ENCODE measurements at places on chromosomes 16 and 17.

DNA sequence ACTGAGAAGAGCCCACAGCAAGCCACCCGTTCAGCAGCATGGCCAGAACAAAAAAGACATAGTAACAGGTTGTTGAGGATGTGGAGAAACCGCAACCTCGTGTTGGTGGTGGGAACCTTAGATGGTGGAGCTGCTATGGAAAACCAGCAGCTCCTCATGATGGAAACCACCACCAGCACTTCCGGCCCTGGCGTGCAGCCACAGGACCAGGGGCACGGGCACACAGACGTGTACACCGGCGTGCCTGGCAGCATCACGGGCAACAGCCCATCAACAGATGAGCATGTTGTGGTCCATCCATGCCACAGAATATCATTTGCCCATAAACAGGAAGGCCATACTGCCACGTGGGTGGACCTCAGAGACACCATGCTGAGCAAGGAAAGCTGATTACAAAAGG lies 11.9 kb downstream of the CTU2 start:
- no peak for DNase-seq

DNA sequence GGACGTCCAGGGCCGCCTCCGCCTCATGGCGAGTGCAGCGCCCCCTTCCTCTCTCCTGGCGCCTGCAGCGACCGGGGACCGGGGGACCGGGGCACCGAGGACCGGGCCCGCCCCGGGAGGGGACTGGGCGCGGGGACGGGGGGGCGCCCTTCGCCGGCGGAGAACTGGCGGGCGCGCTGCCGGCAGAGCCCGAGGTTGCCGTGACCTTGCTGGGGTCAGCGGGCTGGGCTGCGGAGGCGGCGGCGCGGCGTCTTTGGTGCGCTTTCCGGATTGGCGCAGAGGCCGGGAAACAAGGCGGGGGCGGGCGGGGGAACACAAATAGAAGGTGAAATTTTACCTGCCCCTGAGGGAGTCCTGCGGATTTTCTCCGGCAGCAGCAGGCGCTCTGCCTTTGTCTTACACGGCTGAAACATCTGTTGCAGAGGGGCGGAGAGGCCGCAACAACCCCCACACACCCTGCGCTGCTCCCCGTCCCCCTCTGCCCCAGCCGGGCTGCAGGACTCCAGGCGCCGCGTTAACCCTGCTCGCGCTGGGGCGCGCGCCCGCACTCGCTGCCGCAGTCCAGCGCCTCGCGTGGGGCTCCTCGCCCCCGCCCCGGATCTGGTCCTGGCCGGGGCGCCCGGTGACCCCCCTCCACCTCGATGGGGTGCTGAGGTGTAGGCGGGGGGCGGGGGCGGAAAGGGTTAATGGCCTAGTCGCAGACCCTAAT lies 53.5 kb downstream of the SREBF1 start:
- DNase-seq: peak; percentile 62

DNA sequence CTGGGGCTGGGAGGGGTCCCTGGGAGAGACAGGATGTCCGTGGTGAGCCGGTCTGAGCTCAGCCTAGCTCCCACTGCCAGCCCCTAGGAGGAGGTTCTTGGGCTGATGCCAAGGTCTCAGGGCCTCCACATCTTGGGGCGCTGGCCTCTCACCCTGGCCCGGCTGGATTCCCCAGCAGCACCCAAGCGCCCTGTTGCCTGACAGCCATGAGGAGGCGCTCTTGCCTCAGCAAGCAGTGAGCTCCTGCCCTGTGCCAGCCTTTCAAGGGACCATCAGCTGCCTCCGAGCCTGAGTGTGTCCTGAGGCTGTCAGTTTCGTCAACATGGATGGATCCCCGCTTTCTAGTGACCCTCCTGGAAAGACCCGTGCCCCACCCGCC lies 234.9 kb upstream of the CIBAR2 start:
- DNase-seq: no peak

- DNase-seq: no peak
These were observed 8.5 kb downstream of the CHTF8 start for GRCh38 chr16:69123910-69124309.

DNA sequence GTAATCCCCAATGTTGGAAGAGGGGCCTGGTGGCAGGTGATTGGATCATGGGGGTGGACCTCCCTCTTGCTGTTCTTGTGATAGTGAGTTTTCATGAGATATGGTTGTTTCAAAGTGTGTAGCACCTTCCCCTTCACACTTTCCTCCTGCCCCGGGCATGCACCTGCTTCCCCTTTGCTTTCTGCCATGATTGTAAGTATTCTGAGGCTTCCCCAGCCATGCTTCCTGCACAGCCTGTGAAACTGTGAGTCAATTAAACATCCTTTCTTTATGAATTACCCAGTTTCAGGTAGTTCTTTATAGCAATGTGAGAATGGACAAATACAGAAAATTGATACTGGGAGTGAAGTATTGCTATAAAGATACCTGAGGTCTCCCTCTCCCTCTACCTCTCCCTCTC lies 29.4 kb downstream of the RNF112 start:
- no peak for DNase-seq

DNA sequence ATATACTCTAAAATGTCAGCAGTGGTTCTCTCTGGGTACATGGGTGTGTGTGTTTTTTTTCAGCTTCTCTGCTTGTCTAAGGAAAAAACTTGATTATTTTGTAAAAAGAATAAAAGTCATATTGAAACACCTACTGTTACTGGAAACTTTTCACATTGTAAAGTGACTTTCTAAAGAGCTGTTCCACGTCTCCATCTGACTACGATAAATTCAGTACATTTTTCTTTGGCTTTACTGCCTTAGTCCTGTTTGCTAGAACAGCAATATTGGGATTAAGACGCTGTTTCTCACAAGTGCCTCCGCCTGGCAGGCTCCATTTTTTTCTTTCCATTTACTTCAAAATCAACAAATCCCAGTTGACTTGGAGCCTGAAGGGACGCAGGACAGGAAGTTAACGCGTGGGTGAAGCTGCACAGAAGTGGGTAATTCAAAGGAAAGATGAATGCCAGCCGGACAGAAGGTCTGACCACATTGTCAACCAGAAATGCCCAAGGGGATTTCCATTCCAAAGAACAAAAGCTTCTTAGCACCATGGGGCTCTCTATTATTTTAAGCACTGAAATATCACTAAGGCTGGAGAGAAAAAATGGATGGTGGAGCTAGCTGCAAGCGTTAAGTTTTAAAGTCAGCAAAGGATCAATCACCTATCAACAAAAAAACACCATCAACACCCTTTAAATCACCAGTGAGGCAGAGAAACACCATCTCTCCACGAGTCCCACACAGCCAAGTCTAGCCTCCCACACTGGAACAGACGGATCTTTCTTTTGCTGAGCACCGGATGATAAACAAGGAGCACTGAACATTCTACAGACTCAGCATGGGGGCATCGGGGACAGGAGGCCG lies 8.4 kb downstream of the GLOD4 start:
- no peak for DNase-seq

DNA sequence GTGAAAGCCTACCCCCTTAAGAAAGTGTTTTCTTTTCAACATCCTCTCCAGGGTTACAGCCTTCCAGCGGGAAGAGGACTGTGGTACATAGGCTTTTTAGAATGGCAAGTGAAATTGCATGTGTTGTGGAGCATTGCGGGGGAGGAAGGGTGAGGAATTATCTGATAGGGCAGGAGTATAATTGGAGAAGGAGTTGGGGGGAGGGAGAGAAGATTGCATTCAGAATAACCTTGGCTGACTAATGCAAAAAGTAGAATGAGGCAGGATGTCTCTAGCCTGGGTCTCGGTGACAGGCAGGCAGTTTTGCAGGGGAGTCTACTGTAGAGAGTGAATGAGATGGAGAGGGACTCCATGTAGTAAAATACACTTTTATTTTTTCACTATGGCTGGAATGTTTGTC lies 2.4 kb upstream of the CDH8 start:
- no peak for DNase-seq

DNA sequence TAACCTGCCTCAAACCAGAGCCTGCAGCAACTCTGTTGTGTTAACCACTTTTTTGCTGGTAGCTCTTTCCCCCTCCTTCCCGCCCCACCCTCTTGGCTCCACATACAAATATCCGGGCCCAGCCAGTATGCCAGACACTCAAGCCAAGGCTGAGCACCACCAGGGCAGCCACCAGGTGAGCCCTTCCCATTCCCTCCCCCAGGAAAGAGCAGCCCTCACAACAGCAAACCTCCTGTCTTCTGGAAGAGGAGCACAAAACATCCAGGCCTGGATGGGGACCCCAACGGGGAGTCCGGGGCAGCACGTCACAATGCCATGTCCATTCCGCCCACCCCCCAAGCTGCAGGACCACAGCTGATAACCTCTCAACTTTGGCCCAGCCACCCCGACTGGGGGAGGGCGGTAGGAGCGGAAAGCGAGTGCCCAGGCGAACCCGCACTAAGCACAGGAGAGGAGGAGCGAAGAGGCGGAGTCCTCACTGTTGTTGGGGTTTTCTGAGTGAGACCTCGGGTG lies 757 bp downstream of the ORMDL3 start:
- no peak for DNase-seq
